Naive thymus-derived CD8-positive, alpha-beta T cell (primary cell): ENCODE measurements at places on chromosomes 5 and 9. TPM values are rescaled to one million over a fixed set of nuclear protein-coding genes. Genes with fewer than 3 reads are reported as not detected.

JADE2 gene
- polyA plus RNA-seq = 24.3 TPM

FBXL17 gene
- polyA plus RNA-seq = 5.0 TPM

DNA sequence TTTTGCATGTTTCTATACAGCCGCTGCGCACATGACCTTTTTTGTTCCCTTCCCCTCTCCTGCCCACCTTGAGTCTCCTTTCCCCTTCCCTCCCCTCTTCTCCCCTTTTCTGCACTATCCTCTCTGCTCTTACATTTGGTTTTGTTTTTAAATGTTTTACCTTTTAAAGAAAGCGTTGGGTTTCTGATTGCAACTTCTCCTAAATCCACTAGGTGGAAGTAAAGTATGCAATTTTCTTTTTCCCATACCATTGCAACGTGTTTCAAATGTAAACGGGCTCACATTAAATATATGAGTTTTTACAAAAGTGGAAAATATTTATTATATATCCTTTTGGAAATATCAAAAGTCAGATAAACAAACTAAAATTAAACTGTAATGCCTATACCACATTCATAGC lies 500.9 kb downstream of the DIRAS2 start:
- H3K27ac ChIP-seq = no peak overlapping the region
- H3K4me3 ChIP-seq = no peak overlapping the region
- no peak for DNase-seq
- peaks cover 12% of the 10 kb centered on the region for H3K27me3 ChIP-seq
- no peaks in the 10 kb centered on the region for H3K36me3 ChIP-seq

DNA sequence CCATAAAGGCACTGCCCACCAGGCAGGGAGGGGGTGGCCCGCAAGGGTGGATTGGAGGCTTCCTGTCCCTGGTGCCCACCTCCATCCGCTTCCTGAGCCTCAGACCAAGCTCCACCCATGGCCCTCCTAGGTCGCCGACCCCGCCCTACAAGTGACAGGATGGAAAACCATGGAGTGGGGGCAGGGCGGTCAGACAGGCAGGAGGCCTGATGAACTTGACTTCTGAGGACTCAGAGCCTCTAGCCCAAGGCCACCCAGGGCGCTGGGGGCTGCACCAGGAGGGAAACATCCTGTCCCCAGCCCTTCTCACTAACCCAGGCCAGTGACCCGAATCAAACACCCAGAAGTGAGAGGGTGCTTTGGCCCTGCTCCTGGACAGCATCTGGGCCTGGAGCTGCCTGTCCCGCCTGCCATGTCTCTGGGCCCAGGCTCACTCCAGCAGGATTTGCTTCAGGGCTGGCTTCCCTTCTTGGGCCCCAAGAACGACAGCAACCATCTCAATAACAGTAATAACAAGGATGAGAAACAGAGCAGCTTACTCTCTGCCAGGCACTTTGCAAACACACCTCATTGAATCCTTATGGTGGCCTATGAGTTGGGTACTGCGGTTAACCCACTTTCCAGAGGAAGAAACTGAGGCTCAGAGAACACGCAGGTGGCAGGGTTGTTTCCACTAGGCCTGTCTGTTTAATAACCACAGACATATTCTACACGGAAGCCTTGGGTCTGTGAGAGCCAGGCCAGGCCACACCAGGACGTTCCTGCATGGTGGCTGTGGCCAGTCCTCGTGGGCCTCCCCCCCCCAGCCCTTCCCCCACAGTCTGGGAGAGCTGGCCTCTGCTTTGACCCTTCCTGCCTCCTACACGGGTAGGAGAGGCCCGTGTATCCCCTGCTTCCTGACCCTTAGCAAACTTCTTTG lies 4.4 kb upstream of the ST6GALNAC6 start:
- no peaks in the 10 kb centered on the region for H3K36me3 ChIP-seq
- peak overlapping the region; percentile 93 for H3K4me3 ChIP-seq
- peak; percentile 39 for DNase-seq
- peak overlapping the region; percentile 99 for H3K27ac ChIP-seq
- H3K4me1 ChIP-seq = peaks cover 44% of the 10 kb centered on the region
